Tibial nerve (tissue), 4 donors: ENCODE measurements at places on chromosomes 16 and 17.

- peaks cover 10% of the 10 kb centered on the region for H3K4me1 ChIP-seq
- H3K27ac ChIP-seq: no peak overlapping the region
- no peak for DNase-seq
- no peak overlapping the region for H3K4me3 ChIP-seq
- peaks cover 4% of the 10 kb centered on the region for H3K36me3 ChIP-seq
- no peaks in the 10 kb centered on the region for H3K27me3 ChIP-seq
Observed at GRCh38 chr17:81898029-81898866, 3.8 kb upstream of the NPB start.

- H3K4me3 ChIP-seq: no peak overlapping the region
- H3K36me3 ChIP-seq: no peaks in the 10 kb centered on the region
Observed at GRCh38 chr16:56073508-56073907, 117.8 kb upstream of the GNAO1 start.

GRCh38 chr16:84369938-84370627 lies 1.7 kb downstream of the ATP2C2 start:
- no peak overlapping the region for H3K27ac ChIP-seq
- no peaks in the 10 kb centered on the region for H3K36me3 ChIP-seq
- no peaks in the 10 kb centered on the region for H3K27me3 ChIP-seq
- H3K4me3 ChIP-seq: no peak overlapping the region

DNA sequence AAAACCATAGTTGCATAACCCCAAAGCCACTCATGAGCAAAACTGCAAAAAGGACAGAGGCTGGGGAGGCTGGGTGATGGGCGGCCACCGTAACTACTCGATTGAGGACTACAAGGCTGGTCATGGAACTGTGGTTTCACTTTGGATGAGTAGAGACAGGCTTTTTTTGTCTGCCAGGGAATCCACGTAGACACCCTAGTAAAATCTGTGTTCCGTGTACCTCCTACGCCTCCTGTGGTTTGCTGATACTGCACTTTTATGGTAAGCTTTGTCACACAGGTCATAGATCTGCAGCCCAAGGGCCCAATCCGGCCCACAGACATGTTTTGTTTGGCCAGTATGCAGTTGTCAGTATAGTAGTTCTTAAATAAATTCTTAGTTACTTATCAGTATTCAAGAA lies 2.2 kb upstream of the TLCD3B start:
- H3K36me3 ChIP-seq: no peaks in the 10 kb centered on the region
- no peak overlapping the region for H3K4me3 ChIP-seq
- peaks cover 8% of the 10 kb centered on the region for H3K4me1 ChIP-seq
- H3K27ac ChIP-seq: no peak overlapping the region

DNA sequence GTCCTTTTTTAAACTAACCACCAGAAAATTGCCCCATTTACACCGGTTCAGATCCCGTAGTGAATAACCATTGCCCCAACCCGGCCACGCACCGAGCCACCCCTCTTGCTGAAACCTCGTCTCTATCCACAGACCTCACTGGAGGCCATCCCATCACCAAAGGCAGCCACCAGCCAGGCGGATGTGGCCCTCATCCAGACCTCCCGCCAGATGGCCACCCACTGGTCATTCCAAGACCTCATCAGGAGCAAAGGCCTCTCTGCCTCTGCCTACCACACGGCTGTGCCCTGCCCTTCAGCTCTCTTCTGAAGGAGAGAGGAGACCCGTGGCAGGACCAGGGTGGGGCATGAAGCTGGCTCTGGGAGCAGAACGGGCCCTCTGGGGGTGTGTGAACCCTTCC lies 38.2 kb upstream of the CDH5 start:
- no peaks in the 10 kb centered on the region for H3K27me3 ChIP-seq
- no peak overlapping the region for H3K4me3 ChIP-seq
- H3K27ac ChIP-seq: no peak overlapping the region

- H3K27me3 ChIP-seq: no peaks in the 10 kb centered on the region
- no peak overlapping the region for H3K4me3 ChIP-seq
- no peak for DNase-seq
- H3K4me1 ChIP-seq: no peaks in the 10 kb centered on the region
- peak overlapping the region; percentile 36 for H3K27ac ChIP-seq
Observed at GRCh38 chr16:239948-240277, 5.3 kb downstream of the FAM234A start.

GRCh38 chr16:86946396-86946795 lies 368.0 kb downstream of the FOXL1 start:
- no peaks in the 10 kb centered on the region for H3K4me1 ChIP-seq
- no peaks in the 10 kb centered on the region for H3K36me3 ChIP-seq
- H3K4me3 ChIP-seq: no peak overlapping the region
- H3K27ac ChIP-seq: no peak overlapping the region
- no peaks in the 10 kb centered on the region for H3K27me3 ChIP-seq

DNA sequence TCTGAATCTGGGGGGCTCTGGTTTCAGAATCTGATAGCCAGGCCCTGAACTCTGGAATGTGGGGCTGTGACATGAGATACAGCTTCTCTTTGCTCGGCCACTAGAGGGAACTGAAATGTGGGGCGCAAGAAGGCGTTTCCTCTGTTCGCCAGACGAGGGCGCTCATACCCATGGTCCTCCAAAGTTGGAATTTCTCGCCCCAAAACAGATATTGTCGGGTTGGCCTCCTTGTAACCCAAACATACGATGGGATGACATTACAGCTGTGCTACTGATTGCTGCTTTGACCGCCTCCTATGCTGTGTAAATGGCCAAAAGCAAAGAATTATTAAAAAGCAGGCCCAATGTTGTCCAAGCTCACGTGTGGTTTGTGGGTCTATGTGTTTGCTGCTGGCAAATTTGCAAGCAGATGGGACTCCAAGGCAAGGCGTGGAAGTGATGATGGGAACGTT lies 13.1 kb upstream of the MSI2 start:
- H3K27me3 ChIP-seq: no peaks in the 10 kb centered on the region
- H3K36me3 ChIP-seq: no peaks in the 10 kb centered on the region
- H3K4me3 ChIP-seq: no peak overlapping the region
- H3K4me1 ChIP-seq: no peaks in the 10 kb centered on the region
- peak; percentile 73 for DNase-seq
